ENCODE measurements at places on chromosomes 5 and 9. TPM values are rescaled to one million over a fixed set of nuclear protein-coding genes. Genes with fewer than 3 reads are reported as not detected.

The ADAMTS2 gene
- 60.7 TPM for total RNA-seq

The PTPDC1 gene
- total RNA-seq, result 25.7 TPM

The DND1 gene
- total RNA-seq, result 1.8 TPM

The CCL27 gene
- not detected for total RNA-seq

The ZMYND19 gene
- total RNA-seq, result 10.8 TPM

The XRCC4 gene
- 11.1 TPM for total RNA-seq

The PCDHA1 gene
- not detected for total RNA-seq

DNA sequence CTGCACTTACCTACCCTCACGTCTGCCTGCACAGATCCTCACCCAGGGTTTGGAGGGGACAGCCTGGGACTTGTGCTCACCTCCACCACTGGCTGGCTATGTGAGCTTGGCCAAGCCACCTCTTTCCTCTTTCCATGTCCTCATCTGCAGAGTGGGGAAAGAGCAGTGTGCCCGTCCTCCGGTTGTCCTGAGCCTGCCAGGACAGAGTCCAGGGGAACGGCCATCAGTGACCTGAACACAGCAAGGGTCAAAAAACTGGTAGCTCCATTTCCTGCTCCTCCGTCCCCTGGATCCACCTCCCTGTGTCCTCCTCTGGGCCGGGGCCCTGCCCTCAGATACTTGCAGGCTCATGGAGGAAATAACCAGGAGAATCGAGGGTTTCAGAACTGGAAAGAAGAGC lies 187.7 kb downstream of the OLFM1 start:
- H3K27me3 ChIP-seq, result no peaks in the 10 kb centered on the region
- no peak overlapping the region for H3K27ac ChIP-seq
- no peaks in the 10 kb centered on the region for H3K36me3 ChIP-seq
- DNase-seq, result no peak
- H3K4me3 ChIP-seq, result no peak overlapping the region
- no peaks in the 10 kb centered on the region for H3K4me1 ChIP-seq

DNA sequence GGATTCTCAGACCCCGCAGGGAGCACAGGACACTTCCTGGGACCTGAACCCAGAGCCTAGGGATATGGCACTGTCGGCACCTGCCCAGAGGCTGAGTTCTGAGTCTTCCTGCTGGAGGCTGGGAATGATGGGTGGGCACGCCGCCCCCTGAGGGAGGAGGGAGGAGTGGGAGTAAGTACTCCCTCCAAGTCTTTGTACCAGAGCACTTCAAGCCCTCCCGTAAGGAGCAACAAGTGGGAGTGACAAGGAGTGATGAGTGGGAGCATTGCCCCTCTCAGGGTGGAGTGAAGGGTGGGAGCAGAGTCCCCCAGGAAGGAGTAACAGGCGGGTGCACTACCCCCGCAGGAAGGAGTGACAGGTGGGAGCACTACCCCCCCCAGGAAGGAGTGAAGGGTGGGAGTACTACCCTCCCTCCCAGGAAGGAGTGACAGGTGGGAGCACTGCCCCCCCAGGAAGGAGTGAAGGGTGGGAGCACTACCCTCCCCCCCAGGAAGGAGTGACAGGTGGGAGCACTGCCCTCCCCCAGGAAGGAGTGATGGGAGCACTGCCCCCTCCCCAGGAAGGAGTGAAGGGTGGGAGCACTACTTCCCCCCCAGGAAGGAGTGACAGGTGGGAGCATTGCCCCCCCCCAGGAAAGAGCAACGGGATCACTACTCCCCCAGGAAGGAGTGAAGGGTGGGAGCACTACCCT lies 100.1 kb downstream of the CACNA1B start:
- H3K4me3 ChIP-seq, result no peak overlapping the region
- H3K27ac ChIP-seq, result no peak overlapping the region
- H3K36me3 ChIP-seq, result no peaks in the 10 kb centered on the region
- DNase-seq, result no peak

DNA sequence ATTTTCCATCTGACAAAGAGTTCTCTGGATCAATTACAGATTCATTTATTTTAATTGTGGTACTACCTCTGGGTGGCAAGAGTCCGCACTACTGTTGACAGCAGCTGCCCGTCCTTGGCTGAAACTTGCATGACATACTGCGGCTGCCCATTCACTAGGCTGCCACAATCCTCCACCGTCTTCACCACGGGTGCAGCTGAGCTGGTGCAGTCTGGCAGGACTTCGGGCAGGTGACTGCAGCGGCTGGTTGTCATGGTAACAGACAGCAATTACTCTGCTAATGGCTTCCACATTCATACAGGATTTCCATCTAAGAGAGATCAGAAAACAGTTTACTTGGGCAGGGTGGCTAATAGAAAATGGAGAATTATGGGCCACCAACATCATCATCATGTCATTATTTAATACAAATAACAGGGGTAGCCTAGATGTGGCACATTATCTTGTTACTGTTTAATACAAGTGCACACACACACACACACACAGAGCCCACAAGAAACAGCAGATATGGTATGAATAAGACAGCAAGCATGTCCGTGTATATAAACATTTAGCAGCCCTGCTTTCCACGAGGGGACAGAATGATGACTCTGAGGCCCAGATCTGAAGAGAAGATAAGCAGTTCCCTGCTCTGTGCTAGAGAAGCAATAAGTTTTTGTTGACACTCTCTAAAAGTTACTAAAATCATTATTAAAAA lies 112.3 kb downstream of the MARCHF3 start:
- no peaks in the 10 kb centered on the region for H3K27me3 ChIP-seq
- peaks cover 36% of the 10 kb centered on the region for H3K4me1 ChIP-seq
- H3K36me3 ChIP-seq, result no peaks in the 10 kb centered on the region
- H3K27ac ChIP-seq, result no peak overlapping the region

DNA sequence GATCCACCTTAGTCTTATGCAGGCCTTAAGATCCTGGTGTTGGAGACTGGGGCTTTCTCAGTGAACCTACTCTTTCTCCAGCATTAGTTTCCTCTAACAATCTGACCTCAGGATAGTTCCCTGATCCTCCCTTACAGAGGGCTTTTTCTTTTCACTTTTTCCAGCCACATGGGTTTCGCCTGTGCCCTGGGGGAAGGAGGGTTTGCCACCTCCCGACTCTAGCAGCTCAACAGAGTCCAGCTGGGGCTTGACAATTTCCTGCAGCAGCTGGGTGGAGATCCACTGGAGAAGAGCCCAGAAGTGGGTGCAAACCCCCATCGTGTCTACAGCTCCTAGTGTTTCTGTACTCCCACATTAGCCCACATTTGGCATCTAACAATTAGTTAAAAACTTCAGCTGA lies 7.6 kb upstream of the TMEM252 start:
- DNase-seq, result no peak
- H3K36me3 ChIP-seq, result no peaks in the 10 kb centered on the region
- H3K27me3 ChIP-seq, result no peaks in the 10 kb centered on the region
- H3K4me1 ChIP-seq, result peaks cover 3% of the 10 kb centered on the region
- H3K27ac ChIP-seq, result no peak overlapping the region

DNA sequence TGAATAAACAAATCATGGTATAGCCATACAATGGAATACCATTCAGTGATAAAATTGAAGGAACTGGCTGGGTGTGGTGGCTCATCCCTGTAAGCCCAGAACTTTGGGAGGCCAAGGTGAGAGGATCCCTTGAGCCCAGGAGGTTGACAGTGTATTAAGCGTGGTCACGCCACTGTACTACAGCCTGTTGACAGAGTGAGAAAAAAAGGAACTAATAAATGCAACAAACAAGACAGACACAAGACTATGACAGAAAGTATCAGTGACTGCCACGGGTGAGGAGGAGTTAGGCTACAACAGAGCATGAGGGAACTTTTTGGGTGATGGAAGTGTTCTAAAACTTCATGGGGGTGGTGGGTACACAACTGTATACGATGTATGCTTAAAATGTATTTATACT lies 2.2 kb downstream of the FNIP1 start:
- H3K4me1 ChIP-seq, result peaks cover 55% of the 10 kb centered on the region
- no peak overlapping the region for H3K27ac ChIP-seq
- no peaks in the 10 kb centered on the region for H3K36me3 ChIP-seq
- H3K4me3 ChIP-seq, result peak overlapping the region; percentile 99

GRCh38 chr9:87713278-87713987 lies 12.5 kb upstream of the CTSL start:
- H3K27me3 ChIP-seq, result no peaks in the 10 kb centered on the region
- peak overlapping the region; percentile 58 for H3K4me3 ChIP-seq
- DNase-seq, result peak; percentile 80
- H3K4me1 ChIP-seq, result peaks cover 28% of the 10 kb centered on the region

GRCh38 chr5:180790020-180790419 lies 12.6 kb downstream of the MGAT1 start:
- H3K4me3 ChIP-seq, result no peak overlapping the region
- peaks cover 33% of the 10 kb centered on the region for H3K4me1 ChIP-seq
- no peak for DNase-seq
- no peak overlapping the region for H3K27ac ChIP-seq

DNA sequence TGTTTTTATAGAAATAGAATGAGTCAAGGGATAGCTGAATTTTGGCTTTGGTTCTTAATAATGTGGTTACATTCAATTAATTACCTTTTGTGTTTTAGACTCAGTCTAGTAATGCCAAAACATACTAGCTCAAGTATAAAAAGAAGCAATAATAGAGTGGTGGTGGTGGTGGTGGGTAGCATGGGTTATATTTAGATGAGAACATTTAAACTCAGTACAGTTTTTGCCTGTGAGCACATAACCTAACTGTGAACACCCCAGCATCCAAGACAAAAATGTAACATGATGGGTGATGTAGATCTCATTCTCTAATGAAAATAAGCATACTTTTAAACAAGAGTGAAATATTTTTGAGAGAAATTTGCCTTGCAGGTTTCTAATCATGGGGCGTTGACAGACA lies 14.2 kb downstream of the CPEB4 start:
- H3K4me3 ChIP-seq, result peak overlapping the region; percentile 15
- H3K27ac ChIP-seq, result peak overlapping the region; percentile 33
- H3K4me1 ChIP-seq, result peaks cover 45% of the 10 kb centered on the region
- H3K36me3 ChIP-seq, result no peaks in the 10 kb centered on the region

DNA sequence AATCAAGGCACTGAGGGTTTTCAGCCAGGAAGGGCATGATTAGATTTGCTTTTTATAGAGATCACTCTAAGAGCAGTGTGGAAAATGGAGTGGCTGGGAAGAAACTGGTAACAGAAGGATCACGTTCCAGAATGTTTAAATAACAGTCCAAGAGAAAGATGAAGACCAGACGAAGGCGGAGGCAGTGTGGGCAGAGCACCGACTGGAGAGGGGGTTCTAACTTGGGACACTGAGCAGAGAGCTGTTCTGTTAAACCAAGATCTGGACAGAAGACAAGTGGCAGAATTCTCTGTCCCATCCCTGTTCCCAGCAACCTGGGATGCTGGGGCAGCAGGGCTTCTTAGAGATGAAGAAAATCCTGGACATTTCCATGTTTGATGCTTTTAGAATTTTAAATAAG lies 249.1 kb upstream of the NR4A3 start:
- no peak for DNase-seq
- no peaks in the 10 kb centered on the region for H3K36me3 ChIP-seq
- no peak overlapping the region for H3K4me3 ChIP-seq
- peaks cover 11% of the 10 kb centered on the region for H3K4me1 ChIP-seq
- no peaks in the 10 kb centered on the region for H3K27me3 ChIP-seq

- H3K36me3 ChIP-seq, result peaks cover 5% of the 10 kb centered on the region
- H3K27ac ChIP-seq, result no peak overlapping the region
- H3K4me1 ChIP-seq, result peaks cover 9% of the 10 kb centered on the region
- H3K4me3 ChIP-seq, result no peak overlapping the region
- H3K27me3 ChIP-seq, result no peaks in the 10 kb centered on the region
Measured at GRCh38 chr5:157818368-157818767, 40.6 kb downstream of the CLINT1 start.
